ENCODE measurements at places on chromosomes 4 and X.

GRCh38 chr4:145829629-145830395, 108.8 kb downstream of the ZNF827 start:
- no peak for DNase-seq

DNA sequence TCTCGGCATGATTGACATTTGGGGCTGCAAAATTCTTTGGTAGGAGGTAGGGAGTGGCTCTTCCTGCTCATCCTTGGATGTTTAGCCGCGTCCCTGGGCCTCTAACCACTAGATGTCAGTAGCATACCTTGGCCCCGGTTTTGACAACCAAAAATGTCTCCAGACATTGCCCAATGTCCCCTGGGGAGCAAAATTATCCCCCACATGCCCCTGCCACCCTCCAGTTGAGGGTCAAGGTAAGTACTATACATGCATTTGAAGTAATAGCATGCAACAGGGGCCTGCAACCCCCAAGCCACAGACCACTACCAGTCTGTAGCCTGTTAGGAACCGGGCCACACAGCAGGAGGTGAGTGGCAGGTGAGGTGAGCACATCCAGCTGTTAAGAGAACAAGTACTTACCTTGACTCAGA, 17.6 kb upstream of the KIAA1210 start:
- DNase-seq = no peak

GRCh38 chrX:17634542-17635207, 102.6 kb upstream of the SCML1 start:
- no peak for DNase-seq

GRCh38 chr4:87239821-87240220, 19.4 kb upstream of the KLHL8 start:
- no peak for DNase-seq

- no peak for DNase-seq
These were observed 27.5 kb downstream of the ZFYVE28 start for GRCh38 chr4:2390784-2391421.

DNA sequence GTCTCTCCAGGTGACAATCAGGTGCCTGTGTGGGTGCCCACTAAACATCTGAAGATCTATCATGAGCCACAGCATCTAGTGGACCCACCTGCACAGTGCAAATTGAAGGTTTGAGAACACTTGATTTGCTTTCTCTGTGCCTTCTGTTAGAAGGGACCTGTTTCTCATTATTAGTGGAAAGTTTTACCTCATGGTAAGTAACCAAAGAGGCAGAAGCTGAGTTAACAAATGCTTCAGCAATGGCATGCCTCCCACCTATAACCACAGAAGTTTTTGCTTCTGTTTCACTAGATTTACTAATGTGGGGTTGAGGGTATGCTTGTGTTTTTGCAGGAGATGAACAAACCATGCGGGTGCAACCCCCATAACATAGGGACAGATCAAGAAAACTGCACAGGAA, 297.4 kb upstream of the DKK2 start:
- DNase-seq = no peak

DNA sequence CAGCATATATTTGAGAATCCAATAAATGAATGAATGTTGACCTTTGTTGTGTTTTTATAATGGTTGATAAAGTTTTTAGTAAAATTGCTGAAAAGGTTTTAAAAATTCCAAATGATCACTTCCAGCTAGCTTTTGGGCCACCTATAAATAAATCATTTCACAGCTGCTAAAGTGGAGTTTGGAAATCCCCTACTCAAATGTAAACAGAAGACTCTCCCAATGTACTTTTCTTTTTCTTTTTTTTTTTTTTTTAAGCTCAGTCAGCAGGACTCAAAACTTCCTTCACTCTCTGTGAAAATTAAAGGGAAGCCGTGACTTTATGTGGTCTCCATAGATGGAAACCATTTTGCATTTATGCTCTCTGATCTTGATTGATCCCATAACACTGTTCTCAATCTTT, 45.2 kb downstream of the CXCL13 start:
- DNase-seq = no peak

GRCh38 chr4:140944572-140944971, 188.4 kb upstream of the TBC1D9 start:
- DNase-seq = no peak

DNA sequence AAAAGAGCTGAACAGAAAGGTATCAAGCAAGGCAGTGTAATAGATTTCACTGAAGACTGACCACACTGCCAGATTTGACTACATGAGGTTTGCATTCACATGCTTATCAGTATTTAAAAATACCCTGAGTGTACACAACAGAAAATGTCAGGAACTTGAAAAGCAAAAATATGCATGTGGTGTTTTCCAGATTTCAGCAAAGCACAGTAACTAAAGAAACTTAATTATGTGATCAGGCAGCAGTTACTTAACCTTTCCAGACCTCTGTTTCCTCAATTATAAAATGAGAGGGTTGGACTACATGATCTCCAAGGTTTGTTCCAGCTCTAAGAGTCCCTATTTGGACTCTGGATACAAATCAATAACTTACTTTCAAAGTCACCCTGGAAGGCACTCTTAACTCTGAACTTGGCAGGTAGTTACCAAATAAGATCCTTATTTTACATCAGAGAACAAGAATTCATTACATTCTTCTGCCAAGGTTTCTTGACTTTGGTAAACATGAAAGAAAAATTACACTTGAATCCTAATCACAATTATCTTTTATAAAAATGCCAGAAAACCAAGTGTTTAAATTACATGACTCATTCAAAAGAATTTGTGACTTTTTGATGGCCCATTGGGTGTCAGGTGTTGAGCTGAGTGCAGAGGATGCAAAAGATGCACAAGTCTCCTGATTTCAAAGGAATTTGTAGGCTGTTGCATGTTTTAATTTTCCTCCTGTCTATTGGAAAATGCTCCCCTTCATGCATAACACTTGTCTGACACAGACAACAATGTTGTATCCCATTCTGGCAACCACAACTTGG, 241.6 kb downstream of the MGST2 start:
- no peak for DNase-seq

- DNase-seq = no peak
These were observed 6.6 kb downstream of the TIMM17B start for GRCh38 chrX:48890934-48891401.

GRCh38 chr4:47222276-47222675, 190.9 kb downstream of the GABRB1 start:
- no peak for DNase-seq

- DNase-seq = no peak
These were observed 8.1 kb upstream of the HSD17B10 start for GRCh38 chrX:53442322-53442631.

DNA sequence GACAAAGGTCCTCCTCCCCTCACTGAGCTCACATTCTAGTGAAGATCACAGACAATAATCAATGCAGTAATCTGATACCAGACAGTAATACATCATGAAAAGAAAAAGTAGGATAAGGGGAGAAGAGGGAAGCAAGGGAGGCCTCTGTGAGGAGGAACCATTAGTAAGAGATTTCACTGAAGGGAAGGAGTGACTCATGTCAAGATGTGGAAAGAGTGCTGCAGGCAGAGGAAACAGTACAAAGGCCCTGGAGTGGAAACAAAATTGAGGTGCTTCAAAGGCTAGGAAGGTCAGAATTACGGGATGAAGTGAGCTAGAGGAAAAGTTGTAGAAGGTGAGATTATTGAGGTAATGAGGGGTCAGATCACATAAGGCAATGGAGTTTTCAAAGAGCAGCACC, 38.1 kb downstream of the LAMTOR3 start:
- DNase-seq = no peak

GRCh38 chr4:102647117-102647516, 113.7 kb downstream of the MANBA start:
- DNase-seq = no peak

GRCh38 chr4:621296-622070, 3.9 kb upstream of the PDE6B start:
- no peak for DNase-seq

DNA sequence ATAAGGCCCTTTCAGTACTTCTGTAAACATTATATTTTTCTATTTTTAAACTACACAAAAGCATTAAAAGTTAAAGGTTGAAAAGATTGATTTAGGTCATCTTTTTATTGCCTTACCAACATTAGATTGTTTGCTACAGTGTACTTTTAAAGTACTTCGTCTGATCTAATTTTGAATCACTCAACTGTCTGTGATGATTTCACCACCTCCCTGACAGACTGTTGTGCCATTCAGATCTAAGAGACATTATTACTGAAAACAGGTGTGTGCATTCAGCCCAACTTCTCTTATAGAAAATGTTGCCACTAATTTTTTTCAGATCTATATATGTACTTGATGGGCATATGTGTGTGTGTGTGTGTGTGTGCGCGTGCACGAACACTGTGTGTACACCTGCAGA, 39.3 kb downstream of the GASK1B start:
- DNase-seq = no peak

DNA sequence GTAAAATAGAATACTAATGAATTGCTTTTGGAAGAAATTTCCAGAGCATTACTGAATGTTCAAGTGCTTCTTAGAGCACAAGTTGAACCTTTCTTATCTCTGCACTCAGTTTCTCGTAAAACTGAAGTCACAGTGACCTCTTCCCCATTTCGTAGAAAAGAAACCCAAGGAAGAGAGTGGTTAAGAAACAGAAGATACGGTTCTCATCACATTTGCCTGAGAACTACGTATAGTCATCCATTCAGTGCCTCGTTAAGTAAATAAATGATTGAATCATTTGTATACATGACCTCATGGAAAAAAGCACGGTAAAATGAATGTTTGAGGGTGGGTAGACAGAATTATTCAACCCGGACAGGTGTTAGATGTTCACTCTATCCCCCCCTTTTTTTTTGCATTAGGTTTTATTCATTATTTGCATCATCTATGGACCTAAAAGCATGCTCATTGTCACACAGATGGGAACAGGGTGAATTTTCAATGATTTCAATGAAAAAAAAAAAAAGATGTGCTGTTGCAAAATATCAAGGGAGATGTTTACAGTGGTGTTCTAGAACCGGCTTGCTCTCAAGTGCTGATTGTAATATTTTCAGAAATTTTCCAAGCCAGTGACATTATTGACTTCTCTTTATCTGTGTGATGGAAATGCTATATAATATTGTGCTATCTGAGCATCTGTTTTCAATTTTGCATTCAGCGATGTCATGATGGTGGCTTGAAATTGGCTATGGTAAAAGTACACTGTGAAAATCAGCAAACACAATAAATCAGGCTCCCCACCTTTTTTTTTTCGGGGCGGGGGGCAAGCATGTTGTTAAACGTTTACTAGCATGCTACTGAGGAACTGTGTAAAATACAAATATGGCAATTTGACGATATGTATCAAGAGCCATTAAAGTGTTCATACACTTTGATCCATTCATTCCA, 4.3 kb downstream of the RHOH start:
- no peak for DNase-seq

- no peak for DNase-seq
These were observed 6.3 kb upstream of the OTUD4 start for GRCh38 chr4:145186729-145187128.

GRCh38 chr4:175405961-175406360, 406.1 kb downstream of the GPM6A start:
- no peak for DNase-seq

GRCh38 chr4:77801260-77801608, 17.9 kb downstream of the CNOT6L start:
- DNase-seq = no peak

DNA sequence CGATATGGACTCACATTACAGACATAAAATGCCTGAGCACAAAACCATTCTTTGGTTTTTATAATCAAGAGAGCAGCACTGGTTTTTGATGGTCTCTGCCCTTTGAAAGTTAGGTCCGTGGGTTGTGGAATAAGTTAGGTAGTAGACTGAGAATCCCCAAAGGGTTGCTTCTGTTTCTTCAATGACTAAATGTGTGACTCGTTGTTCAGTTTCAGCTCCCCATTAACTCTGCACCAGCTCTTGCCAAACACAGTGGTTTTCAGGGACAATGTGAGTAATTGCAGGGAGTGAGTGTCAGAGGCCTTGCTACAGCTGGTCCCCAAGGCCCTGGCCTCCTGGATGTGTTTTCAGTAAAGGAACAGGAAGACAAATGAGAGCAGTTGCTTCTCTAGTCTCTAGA, 24.8 kb downstream of the SMIM20 start:
- no peak for DNase-seq

DNA sequence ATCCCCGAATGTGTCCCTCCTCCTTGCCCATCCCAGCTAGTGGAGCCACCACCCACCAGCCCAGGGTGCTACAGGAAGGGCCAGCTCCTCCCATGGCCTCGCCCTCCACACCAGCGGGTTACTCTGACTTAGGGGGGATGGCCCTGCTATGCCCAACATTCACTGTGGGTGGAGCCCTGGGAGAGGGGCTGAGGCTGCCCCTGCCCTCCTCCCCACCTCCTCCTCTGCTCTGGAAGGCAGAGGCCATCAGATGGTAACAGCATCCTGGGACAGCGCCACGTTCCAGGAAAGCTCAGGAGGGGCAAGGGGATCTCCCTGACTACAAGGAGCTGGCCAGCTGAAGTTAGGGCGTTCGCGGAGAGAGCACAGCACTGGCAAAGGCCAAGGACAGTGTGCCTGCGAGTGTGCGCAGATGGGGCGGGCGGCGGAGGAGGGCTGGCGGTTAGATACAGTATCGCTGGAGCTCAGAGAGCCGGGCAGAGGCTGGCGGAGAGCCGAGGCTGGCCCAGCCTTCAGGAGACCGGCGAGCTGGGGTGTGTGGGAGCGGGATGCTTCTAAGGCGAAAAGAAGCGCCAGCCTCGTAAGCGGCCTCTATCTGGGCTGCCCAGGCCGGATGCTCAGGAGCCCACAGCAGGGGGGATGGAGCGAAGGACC, 1.5 kb downstream of the JAKMIP1 start:
- no peak for DNase-seq

DNA sequence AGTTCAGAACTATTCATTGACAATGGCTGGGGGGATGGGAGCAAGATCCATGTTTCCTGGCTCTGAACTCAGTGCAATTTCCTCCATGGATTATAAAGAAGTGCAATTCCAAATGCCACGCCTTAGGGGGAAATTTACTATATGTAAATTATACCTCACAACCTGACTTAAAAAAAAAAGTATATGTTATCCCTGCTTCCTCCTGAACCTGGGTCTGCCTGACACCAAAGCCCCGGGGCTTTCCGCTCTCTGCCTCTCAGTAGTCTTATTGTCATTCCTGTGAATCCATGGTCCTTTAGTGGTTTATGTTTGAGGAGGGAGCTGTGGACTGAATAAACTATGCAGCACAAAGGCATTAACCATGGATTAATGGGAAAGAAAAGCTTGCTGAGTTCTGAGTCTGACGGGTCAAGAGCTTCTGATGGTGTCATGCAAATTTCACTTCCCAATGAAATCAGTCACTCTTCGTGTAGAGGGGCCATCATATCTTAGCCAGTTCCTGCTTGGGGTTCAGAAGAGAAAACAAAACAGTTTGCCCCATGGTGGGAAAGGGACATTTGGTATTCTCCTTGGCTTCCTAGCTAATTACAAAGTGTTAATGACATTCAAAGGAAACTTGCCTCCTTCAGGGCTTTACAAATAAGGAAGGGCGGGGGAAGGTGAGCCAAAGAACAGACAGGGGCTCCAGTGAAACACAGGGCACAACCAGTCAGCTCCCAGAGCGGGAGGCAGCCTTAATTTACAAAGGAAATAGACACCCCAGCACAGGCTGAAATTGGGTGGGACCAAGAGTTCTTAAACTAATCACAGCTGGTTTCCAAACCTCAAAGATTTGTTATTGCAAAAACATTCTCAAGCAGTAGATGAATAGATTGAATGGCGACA, 14.3 kb downstream of the FAM9C start:
- DNase-seq = no peak

GRCh38 chr4:74166818-74167217, 8.9 kb downstream of the MTHFD2L start:
- DNase-seq = no peak
